Stimulated activated CD4-positive, alpha-beta T cell treated with anti-CD3 and anti-CD28 coated beads, TNF-alpha, amount 100 ng/mL, for 24 hours (primary cell): ENCODE measurements at places on chromosomes 11 and 22.

DNA sequence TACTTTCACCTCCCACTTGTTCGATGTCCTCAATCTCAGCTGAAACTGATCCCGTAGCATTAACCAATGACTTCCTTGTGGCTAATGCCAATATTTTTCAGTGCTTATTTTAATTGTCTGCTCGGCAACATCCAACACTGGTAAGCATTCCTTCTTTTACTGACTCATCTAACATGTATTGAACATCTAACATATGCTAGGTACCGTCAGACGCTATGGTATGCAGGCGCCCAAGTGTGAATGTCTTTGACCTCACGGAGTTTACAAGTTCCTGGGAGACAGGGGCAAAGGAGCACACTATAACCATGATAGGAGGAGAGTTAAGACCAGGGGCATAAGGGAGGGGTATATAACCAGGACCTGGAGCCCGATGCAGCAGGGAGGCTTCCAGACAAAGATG, 1.7 kb downstream of the BRMS1 start:
- DNase-seq, result no peak

- no peak for DNase-seq
Measured at GRCh38 chr11:120124355-120124754, 13.6 kb downstream of the TRIM29 start.

DNA sequence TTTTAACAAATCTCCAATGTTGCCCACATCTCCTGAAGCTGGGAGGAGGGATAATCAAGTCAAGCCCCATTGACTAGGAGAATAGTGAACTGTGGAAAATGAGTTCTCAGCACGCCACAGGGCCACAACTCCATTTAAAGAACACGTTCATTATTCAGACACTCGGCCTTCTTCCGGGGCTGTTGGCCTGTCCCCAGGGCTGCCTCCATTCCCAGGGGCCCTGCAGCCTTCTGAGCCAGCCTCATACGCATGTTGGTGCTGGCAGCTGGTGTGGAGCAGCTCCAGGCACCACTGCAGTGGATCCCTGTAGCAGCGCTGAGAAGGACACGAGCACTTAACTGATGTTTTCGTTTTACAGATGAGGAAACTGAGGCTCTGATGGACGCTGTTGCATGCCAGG, 87.5 kb upstream of the RCN1 start:
- DNase-seq, result no peak

GRCh38 chr22:47198801-47199251, 436.4 kb downstream of the TBC1D22A start:
- no peak for DNase-seq

- no peak for DNase-seq
Measured at GRCh38 chr11:57940044-57940756, 83.5 kb upstream of the OR9Q1 start.

GRCh38 chr11:119845756-119846155, 116.8 kb upstream of the NECTIN1 start:
- DNase-seq, result no peak

- DNase-seq, result no peak
Measured at GRCh38 chr11:60515144-60515855, at the start of gene MS4A13. MS4A13 (plus strand) TSS chr11:60515392; CDS start chr11:60518084, 2,692 bp downstream.

DNA sequence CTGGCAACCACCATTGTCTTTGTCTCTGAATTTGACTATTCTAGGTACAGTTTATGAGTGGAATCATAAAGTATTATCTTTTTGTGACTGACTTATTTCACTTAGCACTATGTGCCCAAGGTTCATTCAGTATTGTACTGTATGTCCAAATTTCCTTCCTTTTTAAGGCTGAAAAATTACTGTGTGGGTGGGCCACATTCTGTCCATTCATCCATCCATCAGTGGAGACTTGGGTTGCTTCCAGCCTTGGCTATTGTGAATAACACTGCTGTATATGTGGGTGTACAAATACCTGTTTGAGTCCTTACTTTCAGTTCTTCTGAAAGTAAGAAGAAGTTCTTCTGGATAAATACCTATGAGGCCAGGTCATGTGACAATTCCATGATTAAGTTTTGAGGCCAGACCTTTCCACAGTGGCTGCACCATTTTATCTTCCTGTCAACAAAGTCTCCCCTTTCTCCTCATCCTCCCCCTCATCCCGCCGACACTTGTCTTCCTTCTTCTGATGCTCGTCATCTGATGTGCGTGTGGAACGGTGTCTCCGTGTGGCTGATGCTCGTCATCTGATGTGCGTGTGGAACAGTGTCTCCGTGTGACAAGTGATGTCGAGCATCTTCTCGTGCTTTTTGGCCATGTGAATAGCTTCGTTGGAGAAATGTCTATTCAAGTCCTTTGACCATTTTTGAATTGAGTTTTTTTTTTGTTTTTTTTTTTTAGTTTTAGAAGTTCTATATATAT, 49.5 kb downstream of the SBF1 start:
- DNase-seq, result no peak

GRCh38 chr11:36945384-36945783, 347.3 kb upstream of the RAG2 start:
- DNase-seq, result no peak

DNA sequence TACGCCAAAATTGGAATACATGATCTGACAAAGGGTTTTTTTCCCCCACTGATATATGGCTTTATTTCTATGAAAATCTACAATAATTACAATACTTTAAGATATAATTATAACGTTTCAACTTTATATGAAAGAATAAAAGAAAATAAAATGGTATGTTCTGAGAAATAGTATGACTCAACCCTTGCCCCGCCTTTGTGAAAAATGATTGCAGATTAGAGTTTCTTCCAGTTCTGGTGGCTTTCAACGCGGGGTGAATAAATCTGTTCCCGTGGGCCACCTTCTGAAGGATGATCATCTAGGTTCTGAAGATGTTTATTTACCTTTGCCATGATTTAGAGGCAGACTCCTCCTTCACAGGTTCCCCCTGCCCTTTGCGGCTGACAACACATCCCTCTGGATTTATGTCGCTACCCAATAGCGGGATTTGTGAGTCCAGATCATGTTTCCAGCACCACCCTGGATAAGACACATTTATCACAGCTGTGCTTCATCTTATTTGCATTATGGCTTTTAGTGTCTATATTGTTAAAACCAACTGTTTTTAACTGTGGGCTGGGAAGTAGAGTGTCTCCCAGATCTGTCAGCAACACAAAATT, 607.0 kb upstream of the KIRREL3 start:
- DNase-seq, result no peak

GRCh38 chr11:13193613-13194012, 84.0 kb upstream of the BMAL1 start:
- DNase-seq, result no peak

GRCh38 chr11:22582151-22582410, 43.5 kb downstream of the FANCF start:
- DNase-seq, result no peak

DNA sequence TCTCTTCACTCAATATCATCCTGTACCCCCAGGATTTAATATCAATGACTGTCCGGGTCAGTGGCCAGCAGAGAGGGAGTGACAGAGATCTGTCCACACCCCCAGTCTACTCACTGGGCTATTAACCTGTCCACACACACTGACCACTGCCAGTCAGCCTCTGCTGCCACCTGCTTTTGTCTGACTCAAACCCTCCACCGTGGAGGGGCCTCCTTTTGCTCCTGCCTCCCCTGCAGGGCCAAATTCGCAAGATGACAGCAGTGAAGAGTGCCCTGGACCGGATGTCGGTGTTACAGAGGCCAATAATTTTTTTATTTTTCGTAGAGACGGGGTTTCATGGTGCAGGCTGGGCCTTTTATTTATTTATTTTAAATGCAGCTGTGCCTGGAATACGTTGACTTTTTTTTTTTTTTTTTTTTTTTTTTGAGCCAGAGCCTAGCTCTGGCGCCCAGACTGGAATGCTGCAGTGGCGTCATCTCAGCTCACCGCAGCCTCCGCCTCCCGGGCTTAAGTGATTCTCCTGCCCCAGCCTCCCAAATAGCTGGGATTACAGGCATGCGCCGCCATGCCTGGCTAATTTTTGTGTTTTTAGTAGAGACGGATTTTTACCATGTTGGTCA, 5.1 kb downstream of the PDXP start:
- DNase-seq, result no peak

DNA sequence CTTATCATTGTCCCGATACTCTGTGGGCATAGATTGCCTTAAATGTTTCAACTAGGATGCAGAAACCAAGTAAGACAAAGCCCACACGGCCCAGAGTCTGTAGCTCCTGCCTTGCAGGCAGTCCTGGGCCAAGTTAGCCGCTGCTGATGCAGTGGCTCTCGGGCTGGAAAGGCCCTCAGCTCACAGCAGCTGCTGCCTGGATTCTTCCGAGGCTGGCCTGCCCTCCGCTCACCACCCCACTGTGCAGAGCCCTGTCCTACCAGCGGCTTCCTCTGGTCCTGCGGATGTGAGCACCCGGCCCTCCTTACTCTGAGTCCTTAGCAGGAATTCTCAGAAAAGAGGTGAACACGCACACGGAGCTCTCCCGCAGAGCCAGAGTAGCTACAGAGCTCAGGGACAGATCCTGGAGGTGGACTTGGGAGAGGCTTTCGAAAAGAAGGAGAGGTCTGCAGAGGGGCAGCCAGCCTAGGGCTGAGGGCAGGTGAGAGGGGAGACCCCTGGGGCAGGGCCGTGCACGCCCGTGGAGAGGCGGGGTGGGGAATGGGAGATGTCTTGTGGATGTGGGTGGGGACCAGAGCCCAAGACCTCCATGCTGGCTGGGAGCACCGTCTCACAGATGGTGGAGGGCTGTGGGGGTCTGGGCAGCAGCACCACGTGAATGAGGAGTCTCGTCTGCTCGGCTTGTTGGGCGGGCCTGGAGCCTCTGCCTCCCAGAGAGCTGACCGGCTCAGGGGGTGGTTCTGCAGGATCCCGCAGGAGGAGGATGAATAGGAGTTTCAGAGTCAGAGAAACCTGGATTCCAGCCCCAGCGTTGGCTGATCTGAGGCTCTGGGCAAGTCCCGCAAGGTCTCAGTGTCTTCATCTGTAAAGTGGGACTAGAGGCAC, 117.4 kb upstream of the B3GAT1 start:
- no peak for DNase-seq

DNA sequence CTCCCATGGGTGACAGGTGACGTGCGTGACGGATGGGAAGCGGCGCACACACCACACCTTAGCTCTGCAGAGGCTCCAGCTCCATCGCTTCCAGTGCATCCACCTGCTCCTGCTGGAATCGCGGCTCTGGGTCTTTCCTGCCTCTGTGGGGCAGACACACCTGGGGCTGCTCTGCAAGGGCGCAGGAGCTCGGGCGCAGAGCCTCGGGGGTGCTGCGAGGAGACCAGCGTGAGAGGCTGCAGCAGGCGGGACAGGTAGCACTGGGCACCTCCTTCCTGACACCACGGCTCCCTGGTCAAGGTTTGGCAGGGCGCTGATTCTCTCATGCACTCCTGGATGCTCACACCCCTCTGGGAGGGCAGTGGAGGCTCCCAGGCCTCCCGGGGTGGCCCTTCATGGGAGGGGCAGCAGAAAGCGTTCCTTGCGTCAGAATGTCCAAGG, 1494.3 kb downstream of the BRD1 start:
- DNase-seq, result no peak

DNA sequence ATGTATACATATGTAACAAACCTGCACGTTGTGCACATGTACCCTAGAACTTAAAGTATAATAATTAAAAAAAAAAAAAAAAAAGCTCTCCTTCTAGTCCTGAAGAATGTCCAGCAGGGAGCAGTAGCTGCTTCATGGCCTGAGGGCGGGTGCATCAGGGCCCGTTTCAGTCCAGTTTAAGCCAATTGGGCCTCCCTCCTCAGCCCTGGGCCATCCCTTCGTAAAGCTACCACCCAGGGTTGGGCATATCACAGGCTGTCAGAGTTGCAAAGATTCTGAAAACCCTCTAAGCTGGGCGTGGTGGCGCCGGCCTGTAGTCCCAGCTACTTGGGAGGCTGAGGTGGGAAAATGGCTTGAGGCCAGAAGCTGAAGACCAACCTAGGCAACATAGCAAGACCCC, 5.4 kb downstream of the TMPRSS13 start:
- no peak for DNase-seq

DNA sequence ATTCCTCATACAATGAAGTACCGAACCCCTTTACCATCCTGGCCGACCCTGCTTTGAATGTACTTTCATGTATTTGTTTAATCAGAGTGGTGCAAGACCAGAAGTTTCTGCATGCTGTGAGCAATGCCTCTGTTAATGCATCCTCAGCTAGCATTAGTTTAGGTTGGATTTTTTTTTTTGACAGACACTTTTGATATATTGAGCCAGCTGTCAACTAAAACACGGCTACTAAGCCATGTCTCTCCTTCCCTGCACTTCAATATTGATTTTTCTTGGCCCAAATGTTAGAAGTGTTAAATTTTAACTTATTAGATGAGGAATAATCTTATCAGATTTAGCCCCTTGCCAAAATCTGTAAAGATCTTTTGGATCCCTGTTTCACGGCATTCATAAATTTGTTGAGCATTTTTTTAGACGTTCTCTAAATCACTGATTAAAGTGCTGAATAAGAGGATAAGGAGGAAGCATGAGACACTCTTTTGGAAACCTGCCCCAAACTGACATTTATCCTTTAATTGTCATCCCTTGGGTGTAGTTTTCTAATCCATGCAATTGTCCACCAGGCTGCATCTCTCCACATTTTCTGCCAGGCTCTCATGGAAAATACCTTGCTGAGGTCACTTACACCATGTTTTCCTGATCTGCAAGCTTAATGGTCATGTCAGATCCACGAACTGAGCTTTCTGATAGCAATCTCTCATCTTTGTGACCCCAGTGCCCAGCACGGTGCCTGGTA, 130.7 kb downstream of the FEZ1 start:
- no peak for DNase-seq

- no peak for DNase-seq
Measured at GRCh38 chr11:72584939-72585597, 89.2 kb downstream of the PDE2A start.

GRCh38 chr11:69442807-69443137, 38.7 kb upstream of the LINC01488 start:
- DNase-seq, result no peak

GRCh38 chr22:45905326-45905923, 71.5 kb downstream of the WNT7B start:
- no peak for DNase-seq

DNA sequence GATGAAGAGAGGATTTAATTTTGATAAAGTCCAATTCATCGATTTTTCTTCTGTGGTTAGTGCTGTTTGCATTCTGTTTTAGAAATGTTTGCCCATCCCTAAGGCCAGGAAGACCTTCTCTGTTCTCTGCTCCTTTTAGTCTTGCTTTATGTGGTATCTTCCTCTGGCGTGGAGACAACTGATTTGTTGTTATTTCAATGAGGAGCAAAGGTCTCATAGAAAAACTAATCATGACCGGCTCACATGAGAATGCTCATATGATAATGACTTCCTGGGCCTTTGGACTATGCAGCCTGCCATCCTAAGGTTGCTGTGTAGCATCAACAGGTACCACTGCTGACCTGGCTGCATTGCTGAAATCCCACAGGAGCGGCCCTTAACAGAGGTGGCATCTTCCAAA, 19.8 kb downstream of the SCGB1A1 start:
- no peak for DNase-seq

GRCh38 chr11:2317354-2318050, 15.7 kb downstream of the TSPAN32 start:
- no peak for DNase-seq
